ENCODE measurements at places on chromosomes 1 and 21.

DNA sequence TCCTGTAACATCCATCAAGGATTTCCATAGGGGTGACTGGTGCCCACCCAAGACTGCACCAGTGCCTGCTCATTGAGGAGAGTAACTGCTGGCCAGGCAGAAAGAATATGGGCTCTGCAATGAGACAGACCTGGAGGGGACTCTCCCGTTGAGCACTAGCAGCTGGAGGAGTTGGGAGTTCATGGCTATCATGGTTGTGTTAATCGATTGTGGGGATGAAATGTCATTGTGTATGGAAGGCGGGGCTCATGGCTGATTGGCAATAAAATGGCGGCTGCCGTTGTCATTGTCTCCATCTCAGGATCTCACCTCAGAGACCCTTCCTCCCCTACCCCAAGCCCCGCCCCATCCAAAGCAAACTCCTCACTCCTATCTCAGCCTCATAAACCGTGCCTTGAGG is 3.9 kb downstream of the TMEM125 start:
- no peak for DNase-seq

- DNase-seq, result no peak
These were observed 37.0 kb downstream of the HS2ST1 start for GRCh38 chr1:86951430-86951829.

GRCh38 chr1:209704584-209704983 is at the start of gene HSD11B1:
Gene HSD11B1, plus strand, starts transcription at chr1:209704846. Its CDS starts 97 bp downstream, at chr1:209704943.
- DNase-seq, result no peak

DNA sequence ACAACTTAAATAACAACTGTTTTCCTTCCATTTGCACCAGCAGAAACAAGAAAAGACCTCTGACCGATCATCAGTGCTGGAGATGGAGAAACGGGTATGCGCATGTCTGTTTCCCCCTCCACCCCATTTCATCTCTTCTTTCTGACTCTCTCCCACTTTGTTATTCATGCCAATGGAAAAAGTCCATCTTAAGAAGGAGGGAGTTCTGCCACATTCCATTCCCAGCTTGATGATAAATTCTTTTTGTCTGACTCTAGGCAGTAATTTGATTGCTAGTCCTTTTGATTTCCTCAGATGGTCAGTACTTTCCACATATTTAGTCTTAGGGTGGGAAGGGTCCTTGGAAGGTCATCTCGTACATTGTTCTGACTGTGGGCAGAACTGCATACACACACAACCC is 142.5 kb downstream of the SYT2 start:
- no peak for DNase-seq

All from pulmonary artery endothelial cell (primary cell).